ENCODE measurements at places on chromosomes 2 and 18.

DNA sequence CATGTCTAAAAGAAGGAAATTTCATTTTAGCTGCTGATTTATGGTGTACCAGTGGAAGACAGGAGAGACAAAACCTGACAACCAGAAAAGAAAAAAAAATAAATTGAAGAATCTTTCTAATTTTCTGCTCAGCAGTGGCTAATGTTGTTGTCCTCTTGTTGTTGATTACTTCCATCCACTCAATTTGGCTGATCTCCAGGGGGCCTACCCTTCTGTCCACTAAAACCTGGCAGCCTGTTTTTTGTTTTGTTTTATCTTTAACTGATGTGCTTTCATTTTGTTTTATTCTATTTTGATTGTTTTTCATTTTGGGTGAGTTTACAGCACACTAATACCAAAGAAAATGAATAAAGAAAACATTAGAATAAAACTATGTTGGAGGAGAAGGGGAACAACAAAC is 27.4 kb downstream of the TFPI start:
- DNase-seq: no peak

DNA sequence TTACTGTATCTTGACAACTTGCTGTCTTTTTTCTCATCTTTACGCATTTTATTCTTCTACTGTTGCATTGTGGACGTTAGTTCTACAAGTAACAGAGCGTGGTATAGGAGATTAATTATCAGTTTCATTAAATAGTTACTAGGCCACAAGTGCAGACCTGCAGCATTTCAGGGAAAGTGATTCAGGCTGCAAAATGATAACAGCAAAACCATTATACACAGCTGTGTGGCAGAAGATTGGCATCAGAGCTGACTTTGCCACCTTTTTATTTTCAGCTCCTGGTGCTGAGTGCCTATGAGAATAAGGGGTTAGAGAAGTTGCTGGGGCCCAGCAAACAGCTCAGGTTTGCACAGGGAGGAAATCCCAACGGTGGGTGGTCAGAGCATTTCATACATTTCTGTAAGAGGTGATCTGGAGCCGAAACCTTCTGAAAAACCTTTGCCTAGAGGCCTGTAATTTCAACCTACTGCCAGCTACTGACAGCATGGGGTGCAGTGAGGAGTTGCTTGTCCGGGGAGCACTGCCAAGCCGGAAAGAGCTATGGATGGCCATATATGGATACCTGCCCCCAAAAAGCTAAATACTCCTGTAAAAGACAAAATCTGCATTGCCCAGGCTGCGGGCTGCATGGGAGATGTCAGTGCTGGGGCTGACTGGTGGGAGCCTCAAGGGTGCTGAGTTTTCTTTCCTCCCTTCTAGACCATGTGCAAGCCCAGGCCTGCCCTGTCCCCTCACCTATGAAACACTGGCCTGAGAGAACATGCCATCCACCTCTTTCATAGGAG is 2.7 kb upstream of the CCBE1 start:
- no peak for DNase-seq

DNA sequence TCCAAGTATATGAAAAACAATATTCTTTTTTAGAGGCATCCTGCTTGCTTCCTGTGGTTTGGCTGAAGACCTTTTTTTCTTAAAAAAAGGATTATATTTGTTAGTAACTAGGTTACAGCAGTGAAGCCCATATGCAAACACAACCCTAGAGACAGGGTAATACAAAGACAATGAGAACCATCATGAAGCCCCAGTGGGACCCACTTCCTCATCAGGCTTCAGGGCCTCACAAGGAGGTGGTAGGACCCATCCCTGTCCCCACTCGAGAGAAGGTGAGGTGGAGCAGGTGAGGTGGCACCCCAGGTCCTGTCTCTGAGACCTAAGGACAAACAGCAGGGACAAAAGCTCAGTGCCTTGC is 80.3 kb downstream of the EDAR start:
- DNase-seq: no peak

- DNase-seq: no peak
Measured at GRCh38 chr2:44562737-44563136, 201.0 kb downstream of the CAMKMT start.

Measured in GM10248 (cell line).